ENCODE measurements at places on chromosomes 16 and 17.
A peak's percentile ranks its signal among the peaks of the same experiment; 100 is the strongest.

DNA sequence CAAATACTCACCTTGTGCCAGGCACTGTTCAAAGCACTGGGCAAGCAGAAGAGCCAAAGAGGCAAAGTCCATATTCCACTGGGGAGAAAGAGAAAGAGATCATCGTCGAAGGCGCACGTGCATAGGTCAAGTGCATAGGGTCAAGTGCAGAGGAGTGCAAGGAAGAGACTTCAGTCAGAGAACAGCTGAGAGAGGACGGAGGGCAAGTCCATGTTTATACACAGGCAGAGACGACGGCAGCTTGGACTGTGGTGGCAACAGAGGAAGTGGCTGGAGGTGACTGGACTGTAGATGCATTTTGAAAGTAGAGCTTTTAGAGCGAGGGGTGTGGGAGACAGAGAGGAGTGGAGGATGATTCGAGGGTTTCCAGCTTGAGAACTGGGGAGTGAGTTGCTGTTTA is 74.7 kb upstream of the SDK2 start:
- no peak for DNase-seq

GRCh38 chr16:67987460-67988160 is 7.3 kb upstream of the DPEP3 start:
- DNase-seq = no peak

DNA sequence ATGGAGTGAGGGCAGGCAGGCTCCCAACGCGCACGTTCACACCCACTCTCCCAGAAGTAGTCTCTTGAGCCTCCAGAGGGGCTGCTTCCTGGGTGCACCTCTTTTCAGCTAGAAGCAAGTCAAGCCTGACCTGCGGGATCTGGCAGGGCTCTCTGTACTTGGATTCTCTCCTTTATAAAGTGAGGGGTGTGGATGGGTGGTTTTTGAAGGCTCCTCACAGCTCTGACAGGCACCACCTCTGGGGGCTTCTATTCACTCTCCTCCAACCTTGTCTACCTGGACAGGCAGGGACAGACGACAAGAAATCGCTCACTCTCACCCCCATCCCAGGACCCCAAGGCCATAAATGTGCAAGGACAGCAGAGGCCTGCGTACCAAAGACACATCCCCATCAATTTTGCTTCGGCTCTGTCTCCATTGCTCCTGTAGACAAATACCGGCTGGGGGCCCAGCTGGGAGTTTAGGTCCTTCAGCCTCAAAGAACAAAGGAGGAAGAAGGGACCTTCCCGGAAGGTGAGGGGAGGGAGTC is 814 bp upstream of the DYNLL2 start:
- DNase-seq = no peak

GRCh38 chr17:37106049-37106448 is 157.3 kb downstream of the AATF start:
- no peak for DNase-seq

GRCh38 chr17:2898255-2898926 is 102.2 kb downstream of the RAP1GAP2 start:
- DNase-seq = no peak

- DNase-seq = no peak
Observed at GRCh38 chr17:73371285-73371684, 59.5 kb upstream of the CDC42EP4 start.

DNA sequence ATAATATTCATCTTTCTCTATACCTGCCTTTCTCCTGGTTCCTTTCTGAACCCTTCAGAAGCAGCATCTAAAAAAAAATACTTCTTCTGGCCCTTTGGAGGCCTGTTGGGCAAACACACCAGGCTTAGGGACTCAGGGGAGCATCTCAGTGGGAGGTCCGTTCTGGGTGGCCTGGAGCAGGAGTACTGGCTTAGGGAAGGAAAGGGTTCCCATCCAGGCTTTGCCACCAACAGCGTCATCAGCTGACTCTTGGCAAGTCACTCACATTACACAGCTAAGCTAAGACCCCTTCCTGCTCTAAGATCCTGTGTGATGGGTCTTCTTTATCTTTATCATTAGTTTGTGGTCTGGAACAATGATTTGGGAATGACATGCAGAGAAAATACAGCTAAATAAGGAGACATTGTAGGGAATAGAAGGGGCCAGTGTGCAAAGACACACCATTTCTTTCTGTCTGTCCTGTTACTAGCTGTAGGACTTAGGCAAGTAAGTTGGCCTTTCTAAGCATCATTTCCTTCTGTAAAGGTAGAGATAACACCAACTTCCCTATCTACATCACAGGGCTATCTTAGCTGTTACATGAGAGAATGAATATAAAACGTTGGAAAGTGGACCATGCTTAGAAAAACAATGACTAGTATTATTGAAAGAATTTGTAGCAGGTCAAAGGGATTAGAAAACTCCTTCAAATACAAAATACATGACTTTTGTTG is 9.9 kb downstream of the PCTP start:
- no peak for DNase-seq

GRCh38 chr17:64441772-64442540 is 7.0 kb upstream of the MILR1 start:
- DNase-seq = peak; percentile 25

Measured in putamen (tissue), 1 donor.